ENCODE measurements at places on chromosomes 11 and 22. TPM values are rescaled to one million over a fixed set of nuclear protein-coding genes. Genes with fewer than 3 reads are reported as not detected.

ABCC8 gene
- total RNA-seq = 1.3 TPM

MAP6 gene
- total RNA-seq = 3.3 TPM

TEX54 gene
- total RNA-seq = not detected

EHF gene
- not detected for total RNA-seq

OVCH2 gene
- not detected for total RNA-seq

OR10D3 gene
- total RNA-seq = not detected

PTPN5 gene
- 0.88 TPM for total RNA-seq

TRIM6 gene
- 5.6 TPM for total RNA-seq

GRK3 gene
- total RNA-seq = 42.3 TPM

DUSP8 gene
- 1.6 TPM for total RNA-seq

PSMC3 gene
- total RNA-seq = 64.6 TPM

A4GALT gene
- 24.4 TPM for total RNA-seq

SCUBE1 gene
- total RNA-seq = 13.4 TPM

SLC5A12 gene
- 1.3 TPM for total RNA-seq

HBD gene
- total RNA-seq = 8.8 TPM

DKK3 gene
- total RNA-seq = 26.9 TPM

GAS2 gene
- total RNA-seq = 3.1 TPM

SCGB1D2 gene
- total RNA-seq = not detected

DCPS gene
- total RNA-seq = 21.5 TPM

ZFTA gene
- 7.7 TPM for total RNA-seq

OR52I1 gene
- not detected for total RNA-seq

SCT gene
- 3.4 TPM for total RNA-seq

PNPLA5 gene
- not detected for total RNA-seq

SYCE3 gene
- total RNA-seq = not detected

HDHD5 gene
- total RNA-seq = 36.7 TPM

TTC38 gene
- total RNA-seq = 48.6 TPM

UCP3 gene
- 5.3 TPM for total RNA-seq

SYT8 gene
- total RNA-seq = not detected

LMO2 gene
- 79.4 TPM for total RNA-seq

DDIAS gene
- 11.1 TPM for total RNA-seq

FXYD2 gene
- 6.2 TPM for total RNA-seq

Data from spleen (tissue), 13 donors.